ENCODE measurements at places on chromosomes 1 and 21. TPM values are rescaled to one million over a fixed set of nuclear protein-coding genes. Genes with fewer than 3 reads are reported as not detected.

The PROX1 gene
- 0.38 TPM for total RNA-seq

The RHCE gene
- total RNA-seq = 1.0 TPM

The B3GALT5 gene
- 0.79 TPM for total RNA-seq

The PKP1 gene
- not detected for total RNA-seq

The KIF2C gene
- 99.1 TPM for total RNA-seq

The BNIPL gene
- 2.2 TPM for total RNA-seq

The TNFSF4 gene
- 0.61 TPM for total RNA-seq

The DYRK3 gene
- 27.2 TPM for total RNA-seq

The NPR1 gene
- total RNA-seq = 0.26 TPM

The HYI gene
- total RNA-seq = 100.0 TPM

The IVL gene
- total RNA-seq = 0.08 TPM

The TPTE gene
- 5.3 TPM for total RNA-seq

The CFHR3 gene
- total RNA-seq = 0.19 TPM

The ZNF670 gene
- total RNA-seq = 2.3 TPM
